ENCODE measurements at places on chromosomes 3 and 15.

GRCh38 chr15:64205202-64205601 is 42.4 kb upstream of the PPIB start:
- no peak for DNase-seq

GRCh38 chr15:68447976-68448755 is 16.2 kb upstream of the ITGA11 start:
- DNase-seq: no peak

- DNase-seq: no peak
These were observed 33.5 kb upstream of the DCUN1D1 start for GRCh38 chr3:183013856-183014255.

- no peak for DNase-seq
These were observed 36.3 kb upstream of the SGO1 start for GRCh38 chr3:20222274-20222673.

DNA sequence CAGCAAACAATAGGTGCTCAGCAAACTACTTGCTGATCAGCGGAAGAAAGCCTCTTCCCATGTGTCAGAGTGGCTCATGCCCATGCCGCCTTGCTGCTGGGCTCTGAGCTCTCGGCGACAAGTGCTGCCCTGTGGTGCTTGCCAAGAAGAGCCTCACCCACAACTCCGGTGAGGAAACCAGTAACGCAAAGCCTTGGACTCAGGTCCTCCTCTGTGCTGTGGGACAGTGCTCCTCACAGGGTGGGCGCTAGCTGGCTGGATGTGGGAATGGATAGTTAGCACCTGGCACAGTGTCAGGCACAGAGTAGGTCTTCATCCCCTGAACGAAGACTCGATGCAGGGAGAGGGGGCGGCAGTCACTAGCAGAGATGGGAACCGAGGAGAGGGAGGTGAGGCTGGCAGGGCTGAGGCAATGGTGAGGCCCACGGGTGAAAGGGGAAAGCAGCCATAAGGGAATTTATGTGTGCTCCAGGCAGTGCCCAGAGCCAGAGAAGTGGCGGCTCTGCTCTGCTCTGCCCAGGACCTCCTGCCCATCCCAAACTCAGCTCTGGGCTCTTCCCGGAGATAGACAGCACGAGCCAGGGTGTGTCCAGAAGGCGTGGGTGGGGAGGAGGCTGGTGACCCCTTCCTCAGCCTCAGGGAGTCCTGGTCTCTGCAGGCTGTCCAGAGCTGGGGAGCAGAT is 55.7 kb downstream of the IQSEC1 start:
- no peak for DNase-seq

- no peak for DNase-seq
These were observed 51.0 kb upstream of the TP63 start for GRCh38 chr3:189580190-189580589.

DNA sequence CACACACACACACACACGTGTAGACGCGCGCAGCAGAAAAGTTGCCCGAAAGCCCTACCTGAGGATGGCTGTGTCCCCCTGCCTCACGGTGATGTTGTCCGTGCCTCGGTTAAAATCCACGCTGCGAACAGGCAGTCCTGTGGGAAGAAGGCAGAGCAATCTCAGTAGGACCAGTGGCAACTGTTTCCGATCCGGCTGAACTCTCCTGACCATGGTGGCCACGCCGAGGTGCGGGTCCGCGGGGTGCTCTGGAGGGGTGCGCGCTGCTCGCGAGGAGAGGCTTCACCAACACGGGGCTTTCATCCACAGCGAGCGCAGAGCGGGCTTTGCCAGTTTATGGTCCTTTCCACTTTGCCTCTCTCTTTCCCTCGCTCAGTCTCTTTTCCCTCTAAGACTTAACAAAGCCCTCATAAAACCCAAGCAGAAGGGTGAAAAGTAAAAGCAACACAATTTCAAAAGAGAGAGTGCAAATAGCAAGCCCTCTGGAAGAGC is 422 bp downstream of the LSAMP start:
- DNase-seq: no peak

- no peak for DNase-seq
These were observed 257.1 kb downstream of the TUSC7 start for GRCh38 chr3:116966649-116967048.

GRCh38 chr3:181847276-181847675 is 135.6 kb downstream of the SOX2 start:
- no peak for DNase-seq

DNA sequence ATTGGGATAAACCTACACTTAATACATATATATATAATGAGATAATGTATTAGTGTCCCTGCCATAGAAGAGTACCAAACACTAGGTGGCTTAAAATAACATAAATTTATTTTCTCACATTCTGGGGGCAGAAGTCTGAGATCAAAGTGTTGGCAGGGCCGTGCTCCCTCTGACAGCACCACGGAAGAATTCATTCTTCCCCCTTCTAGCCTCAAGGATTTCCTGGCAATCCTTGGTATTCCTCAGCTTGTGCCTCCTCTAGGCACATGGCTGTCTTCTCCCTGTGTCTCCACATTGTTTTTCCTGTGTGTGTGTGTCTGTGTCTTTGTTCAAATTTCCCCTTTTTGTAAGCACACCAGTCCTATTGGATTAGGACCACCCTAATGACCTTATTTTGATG is 115.2 kb upstream of the AGBL1 start:
- no peak for DNase-seq

DNA sequence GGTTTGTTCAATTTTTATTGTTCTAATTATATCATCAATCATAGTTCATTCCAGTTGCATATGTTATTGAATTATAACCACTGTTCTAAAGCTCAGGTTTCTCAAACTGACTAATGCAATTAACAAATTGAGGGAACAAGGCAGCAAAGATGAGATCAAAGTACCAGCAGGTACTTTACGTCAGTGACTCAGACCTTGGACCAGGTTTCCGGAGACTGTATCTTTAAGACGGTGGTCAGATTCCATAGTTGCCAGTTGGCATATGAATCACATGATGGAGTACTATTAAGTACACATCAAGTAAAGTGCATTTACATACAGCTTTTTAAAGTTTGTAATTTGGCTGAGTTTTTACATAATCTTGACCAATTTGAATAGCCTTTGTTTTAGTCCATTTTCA is 583.6 kb upstream of the ROBO2 start:
- no peak for DNase-seq
